ENCODE measurements at places on chromosomes 1 and 21.

DNA sequence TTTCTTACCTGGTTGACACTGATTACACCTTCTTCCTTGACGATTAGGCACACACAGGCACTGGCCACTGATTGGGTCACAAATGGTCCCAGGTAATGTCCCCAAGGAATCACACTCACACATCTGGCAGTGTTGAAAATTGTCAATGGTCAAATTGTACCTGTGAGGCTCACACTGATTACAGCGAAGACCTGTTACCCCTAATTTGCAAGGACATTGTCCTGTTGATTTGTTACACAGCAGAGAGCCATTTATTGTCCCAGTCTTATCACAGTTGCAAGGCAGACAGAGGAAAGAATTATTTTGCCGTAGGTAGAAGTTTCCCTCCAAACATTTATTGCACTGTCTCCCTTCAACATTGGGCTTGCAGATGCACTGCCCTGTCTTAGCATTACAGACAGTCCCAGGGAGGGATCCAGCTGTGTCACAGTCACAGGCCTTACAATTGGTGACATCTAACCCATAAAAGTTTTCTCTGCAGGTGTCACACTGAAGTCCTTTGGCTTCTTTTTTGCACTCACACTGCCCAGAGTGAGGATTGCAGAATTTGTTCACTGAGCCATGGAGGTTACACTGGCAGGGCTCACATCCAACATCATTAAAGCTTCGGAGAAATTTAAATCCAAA is 176.6 kb downstream of the USH2A start:
- no peak for DNase-seq

DNA sequence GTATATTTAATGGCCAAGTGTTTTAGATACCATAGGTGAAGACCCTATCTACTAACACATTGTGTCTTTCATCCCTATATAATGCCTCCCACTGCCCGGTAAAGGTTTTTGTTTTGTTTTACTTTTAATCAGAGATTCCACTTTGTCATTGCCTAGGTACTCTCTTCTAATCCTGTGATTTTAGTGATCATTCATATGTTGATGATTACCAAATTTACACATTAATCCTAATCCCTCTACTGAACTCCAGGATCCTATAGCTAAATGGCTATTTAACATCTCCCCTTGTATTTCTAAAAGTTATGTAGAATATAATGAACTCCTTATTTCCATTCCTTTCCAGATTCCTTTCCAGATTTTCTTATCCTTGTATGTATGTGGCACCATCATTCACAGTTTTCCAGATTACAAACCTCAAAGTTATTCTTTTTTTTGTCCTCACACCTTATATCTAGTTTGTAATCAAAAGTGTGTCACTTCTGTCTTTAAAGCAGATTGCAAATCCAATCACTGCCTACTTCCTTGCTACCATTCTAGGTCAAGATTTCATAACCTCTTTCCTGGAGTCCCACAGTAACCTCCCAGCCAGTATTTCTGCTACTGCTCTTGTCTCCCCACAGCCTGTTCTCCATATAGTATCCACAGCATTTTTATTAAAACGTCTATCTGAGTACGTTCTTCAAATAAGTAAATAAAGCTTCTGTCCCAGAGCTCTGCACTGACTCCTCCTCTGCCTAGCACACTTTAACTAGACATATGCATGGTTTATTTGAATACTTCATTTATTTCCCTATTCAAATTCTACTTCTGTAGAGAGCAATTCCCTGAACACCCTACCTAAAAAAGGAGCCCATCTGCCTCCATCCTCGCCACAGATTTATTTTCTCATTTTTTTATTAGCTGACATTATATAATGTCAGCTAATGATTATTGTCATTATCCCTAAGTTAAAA is 157.8 kb downstream of the KCNT2 start:
- DNase-seq, result no peak

GRCh38 chr1:246300626-246301549 is 206.2 kb downstream of the SMYD3 start:
- no peak for DNase-seq

DNA sequence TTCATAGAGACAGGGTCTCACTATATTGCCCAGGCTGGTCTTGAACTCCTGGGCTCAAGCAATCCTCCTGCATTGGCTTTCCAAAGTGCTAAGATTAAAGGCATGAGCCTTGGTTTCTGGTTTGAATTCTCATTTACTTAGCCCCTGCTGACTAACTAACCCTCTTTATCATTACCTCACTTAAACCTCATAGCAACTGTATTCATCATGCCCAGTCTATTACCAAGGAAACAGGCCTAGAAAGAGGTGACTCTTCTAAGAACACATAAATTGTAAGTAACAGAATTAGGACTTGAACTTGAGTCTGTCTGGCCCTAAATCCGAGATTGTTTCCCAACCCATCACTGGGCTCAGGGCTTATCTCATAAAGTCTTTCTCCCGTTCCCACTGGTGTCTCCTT is 44.2 kb downstream of the TMEM53 start:
- no peak for DNase-seq

DNA sequence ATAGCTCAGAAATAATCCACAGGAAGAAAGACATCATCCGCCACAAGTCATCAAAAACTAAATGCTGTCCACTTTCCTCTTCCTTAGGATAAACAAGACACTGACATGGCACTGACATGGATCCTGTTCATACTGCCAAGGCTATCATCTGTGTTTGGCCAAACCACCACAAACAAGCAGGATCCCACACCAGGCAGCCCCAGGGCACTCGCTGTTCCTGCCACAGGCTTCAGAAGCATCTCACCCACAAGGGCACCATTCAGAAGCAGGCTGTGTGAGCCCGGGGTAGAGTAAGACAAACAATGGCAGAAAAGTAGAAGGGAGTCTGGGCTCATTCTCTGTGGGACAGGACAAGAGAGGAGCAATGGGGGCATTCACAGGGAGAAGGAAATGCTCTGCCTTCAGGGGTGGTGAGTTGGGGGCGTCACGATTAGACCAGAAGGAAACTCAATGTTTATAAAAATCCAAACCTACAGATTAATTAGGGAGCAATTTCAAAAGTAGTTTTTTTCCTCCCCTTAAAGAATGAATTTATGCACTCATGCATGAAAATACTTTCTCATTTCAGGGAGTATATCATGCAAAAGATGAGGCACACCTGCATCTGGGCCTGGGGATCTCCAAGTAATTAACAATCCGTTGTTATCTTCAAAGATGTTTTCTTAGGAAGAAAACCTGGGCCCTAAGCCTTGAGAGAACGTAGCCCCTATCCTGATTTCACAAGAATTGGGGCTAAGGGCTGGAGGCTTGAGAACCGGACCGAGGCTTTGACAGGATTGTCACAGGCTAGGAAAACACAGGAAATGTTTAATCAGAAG is 43.3 kb upstream of the ATP1A1 start:
- peak; percentile 30 for DNase-seq

GRCh38 chr1:245168086-245168485 is 13.3 kb downstream of the KIF26B start:
- DNase-seq, result no peak

DNA sequence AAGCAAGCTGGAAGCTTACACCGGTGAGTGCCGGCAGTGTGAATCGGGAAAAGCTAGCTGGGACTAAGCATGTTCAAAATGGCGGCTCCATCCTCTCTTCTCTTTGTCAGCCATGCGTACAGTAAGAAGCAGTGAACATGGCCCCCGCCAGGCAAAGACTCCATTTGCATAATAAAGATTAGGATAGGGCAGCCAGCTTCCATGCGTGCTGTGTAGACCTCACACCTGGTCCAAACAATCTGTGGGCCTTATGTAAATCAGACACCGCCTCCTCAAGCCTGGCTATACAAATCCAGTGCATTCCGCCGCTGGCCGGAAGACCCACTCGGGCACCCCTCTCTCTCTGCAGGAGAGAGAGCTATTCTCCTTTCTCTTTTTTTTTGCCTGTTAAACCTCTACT is 150.3 kb downstream of the TIAM1 start:
- DNase-seq, result no peak

- DNase-seq, result no peak
Measured at GRCh38 chr1:33986390-33987095, 122.7 kb downstream of the HMGB4 start.

DNA sequence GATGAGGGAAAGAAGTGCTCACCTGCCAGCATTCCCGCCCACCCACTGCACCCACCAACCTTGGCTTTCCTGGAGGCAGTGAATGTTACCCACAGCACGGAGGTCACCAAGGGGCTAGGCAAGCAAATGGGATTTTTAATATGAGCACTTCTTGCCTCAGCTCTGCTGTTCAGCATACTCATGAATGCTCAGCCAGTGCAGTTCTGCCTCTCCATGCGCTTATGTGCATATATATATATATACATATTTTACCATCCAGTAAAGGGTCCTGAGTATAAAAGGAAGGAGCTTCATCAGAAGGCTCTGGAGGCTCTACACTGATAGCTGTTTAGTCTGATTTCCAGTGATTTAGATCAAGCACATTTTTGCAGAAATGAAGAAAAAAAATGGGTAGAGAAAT is 366.9 kb downstream of the SIPA1L2 start:
- no peak for DNase-seq

- no peak for DNase-seq
Measured at GRCh38 chr1:15188130-15188524, 34.6 kb downstream of the TMEM51 start.

DNA sequence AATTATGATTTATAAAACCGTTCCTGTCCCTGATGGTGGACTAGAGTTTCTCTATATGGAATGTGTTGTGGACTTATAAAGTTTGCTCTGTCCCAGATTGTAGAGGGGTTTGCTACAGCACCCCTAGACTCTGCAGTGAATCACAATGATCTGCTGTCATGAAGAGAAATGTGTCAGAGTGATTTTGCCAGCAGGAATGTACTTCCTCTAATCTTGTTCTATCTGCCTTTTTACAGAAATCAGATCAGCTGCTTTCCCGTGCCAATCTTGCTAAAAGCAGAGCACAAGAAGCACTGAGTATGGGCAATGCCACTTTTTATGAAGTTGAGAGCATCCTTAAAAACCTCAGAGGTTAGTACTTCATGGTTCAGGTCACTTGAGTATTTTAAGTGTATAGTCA is 52.0 kb downstream of the LAMC2 start:
- no peak for DNase-seq

DNA sequence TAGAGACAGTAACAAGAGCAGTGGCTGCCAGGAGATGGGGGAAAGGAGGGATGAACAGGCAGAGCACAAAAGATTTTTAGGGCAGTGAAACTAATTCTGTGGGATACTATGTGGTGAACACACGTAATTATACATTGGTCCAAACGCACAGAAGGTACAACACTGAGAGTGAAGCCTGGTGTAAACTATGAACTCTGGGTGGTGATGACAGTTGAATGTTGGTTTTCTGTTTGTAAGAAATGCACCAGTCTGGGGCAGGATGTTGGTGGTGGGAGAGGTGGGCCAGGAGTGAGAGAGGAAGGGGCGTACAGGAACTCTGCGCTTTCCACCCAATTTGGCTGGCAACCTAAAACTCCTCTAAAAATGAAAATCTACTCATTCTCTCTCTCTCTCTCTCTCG is 50.2 kb upstream of the TIAM1 start:
- no peak for DNase-seq

DNA sequence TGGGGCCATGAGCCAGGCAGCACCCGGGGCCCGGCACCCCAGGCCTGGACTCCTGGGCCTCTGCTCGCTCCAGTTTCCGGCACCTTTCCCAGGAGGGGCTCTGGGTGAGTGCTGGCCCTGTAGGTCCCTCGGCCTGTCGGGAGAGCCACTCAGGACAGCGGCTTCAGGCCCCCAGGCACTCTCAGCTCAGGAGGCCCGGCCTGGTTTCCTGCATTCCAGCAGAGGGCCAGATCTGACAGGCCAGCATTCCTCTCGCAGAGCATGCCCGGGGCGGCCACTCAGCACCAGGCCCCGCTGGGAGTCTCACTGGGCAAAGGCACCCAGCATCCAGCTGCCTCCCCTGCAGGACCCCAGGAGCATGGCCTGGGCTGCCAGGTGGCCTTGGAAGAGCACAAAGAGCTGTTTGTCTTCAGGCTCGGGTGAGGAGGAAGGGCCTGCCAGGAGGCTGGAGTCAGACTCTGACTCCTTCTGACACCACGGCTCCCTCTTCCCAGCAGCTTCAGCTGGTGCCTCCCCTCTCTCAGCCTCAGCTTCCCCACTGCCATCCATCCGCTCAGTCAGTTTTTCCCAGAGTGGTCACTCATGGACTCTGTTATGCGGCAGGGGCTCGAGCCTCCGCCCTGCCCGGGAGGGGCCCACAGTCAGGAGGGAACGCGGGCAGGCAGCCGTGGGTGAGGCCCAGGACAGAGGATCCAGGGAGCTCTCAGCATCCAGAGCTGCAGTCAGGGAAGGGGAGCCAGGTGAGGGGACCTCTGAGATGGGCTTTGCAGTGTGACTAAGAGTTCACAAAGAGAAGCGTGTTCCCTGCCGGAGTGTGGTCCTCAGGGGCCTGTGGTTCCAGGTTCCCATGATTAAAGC is 51.7 kb downstream of the WNT9A start:
- DNase-seq, result no peak

DNA sequence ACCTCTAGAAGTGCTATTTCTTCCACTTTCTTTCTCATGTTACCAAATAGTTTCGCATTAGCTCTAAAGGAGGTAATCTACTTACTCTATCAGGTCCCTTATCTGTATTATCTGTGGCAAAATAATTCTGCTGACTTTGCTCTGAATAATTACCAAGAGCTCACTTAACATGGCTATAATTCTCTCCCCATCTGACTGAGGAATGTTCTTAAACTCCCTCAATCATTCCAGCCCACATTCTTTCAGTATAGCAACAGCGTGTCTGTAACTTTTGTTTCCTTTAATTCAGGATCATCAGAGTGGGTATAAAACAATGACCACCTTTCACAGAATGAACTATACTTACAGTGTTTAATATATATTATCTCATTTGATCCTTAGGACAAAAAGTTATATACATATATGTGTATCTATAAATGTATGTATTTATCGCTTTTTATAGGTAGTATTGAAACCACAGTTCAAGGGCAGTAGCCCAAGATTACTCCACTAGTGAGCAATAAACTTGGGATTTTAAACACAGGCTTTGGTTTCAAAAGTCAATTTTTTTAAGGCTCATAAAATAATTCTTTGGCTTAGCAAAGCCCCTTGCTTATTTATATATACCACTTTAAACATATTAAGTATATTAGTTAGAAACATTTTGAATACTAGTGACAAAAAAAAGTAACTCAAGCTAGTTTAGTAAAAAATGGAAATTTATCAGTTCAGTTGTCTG is 36.1 kb upstream of the ST6GALNAC3 start:
- no peak for DNase-seq

GRCh38 chr1:48823168-48823567 is 46.5 kb upstream of the BEND5 start:
- DNase-seq, result no peak
